Lung (tissue), 17 donors: ENCODE measurements at places on chromosomes 5 and 9.
A peak's percentile ranks its signal among the peaks of the same experiment; 100 is the strongest.

- no peak for DNase-seq
These were observed 16.4 kb upstream of the FST start for GRCh38 chr5:53463909-53464621.

DNA sequence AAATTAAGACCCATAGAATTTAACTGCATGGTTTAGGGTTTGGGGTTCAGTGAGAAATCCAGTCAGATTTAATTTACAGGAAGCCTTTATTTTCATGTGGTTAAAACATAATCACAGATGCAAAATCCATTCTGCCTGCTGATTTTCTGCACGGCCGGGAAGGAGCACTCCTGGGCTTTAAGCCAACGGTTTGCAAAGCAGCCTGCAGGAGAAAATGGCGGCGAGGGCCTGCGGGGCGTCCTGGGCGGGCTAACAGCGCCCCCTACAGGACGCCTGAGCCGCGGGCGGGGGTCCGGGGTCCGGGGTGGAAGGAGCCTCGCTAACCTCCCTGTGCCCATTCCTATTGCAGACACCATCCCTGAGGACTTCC, 47.6 kb downstream of the THBS4 start:
- DNase-seq = peak; percentile 90

GRCh38 chr5:91556-92263, at the start of gene PLEKHG4B:
Gene PLEKHG4B (plus strand): TSS chr5:92168. CDS start chr5:92232, 64 bp downstream.
- DNase-seq = peak; percentile 79

GRCh38 chr9:121366611-121367192, 3.3 kb downstream of the STOM start:
- no peak for DNase-seq

GRCh38 chr5:149210225-149210624, 61.4 kb upstream of the AFAP1L1 start:
- no peak for DNase-seq

DNA sequence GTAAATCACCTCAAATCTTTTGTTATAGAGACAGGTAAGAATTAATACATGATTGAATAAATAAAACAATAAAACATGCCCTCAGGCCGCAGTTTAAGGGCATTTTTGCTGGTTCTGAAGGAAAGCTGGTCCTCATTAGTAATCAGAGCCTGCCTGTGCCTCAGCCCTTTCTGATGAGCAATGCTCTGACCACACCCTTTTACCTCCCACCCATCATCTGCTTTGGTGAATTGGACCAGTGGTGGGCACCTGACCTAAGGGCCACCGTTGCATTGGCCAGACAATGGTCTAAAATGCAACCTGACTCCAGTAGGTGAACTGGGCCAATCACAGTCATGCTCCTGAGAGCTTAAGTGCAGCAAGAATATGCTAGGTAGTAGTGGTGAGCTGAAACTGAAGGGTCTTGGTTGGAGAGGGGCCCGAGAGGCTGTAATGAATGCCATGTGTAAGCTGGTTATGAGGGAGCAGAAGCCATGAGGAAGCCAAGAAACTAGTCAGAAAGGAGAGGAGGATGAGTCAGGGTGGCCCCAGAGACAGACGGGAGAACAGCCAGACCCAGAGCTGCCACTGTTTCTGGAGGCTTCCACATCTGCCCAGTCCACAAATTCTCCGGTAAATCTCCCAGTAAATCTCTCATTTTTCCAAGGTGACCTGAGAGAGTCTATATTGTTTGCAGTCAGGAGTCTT, 45.5 kb upstream of the ZSWIM6 start:
- DNase-seq = no peak

DNA sequence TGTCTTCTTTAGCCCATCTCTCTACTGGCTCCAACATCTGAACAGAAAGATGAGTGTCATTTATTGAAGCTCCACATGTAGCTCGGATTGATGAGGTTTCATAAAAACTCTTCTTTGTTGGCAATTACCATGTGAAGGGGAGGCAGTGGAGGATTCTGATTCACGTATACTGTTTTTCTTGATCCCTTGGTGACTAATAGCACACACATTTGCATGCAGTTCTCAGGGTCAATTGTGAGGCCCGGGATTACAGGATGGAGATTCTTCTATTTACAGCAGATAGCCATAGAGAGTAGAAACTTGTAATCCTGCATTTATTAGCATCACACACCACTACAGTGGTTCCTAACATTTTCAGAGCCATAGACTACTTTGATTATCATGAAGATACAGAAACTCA, 133.2 kb upstream of the MARCHF11 start:
- no peak for DNase-seq

DNA sequence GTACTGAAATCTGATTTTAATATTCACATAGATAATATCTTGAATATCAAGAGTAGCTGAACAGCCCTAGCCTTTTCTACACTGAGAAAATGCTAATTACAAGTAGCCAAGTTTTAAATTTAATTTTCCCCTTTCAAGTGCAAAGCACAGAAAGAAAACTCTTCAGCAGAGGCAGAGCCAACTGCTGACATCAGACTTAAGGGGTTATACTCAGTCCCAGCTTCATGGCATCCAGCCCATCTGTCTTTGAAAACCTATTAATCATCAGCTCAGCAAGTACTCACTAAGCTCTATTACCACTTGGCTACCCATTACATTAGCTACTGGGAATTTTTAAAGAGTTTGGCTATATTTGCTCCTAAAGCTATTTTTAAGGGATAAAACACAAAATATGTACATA, 220.5 kb downstream of the SLC12A2 start:
- DNase-seq = peak; percentile 77

- peak; percentile 45 for DNase-seq
These were observed 482 bp downstream of the CD14 start for GRCh38 chr5:140632366-140633020.

GRCh38 chr9:27022920-27023319, 17.4 kb upstream of the LRRC19 start:
- no peak for DNase-seq

DNA sequence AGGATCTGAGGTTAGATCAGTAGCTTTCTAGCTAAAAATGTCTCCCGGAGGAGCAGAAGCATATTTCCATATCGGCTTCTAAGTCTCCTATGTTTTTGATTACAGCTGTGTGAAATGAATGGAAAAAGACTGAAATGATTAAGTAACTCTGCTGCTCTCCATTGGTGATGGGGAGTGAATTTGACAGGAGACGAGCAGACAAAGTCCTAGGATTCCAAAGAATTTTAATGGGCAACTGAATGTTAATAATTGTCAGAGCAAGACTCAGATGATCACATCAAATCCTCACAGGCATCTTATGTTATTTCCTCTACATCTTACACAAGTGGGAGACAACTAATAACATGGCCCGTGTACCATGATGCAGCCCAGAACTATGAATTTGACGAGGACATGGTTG, 66.8 kb downstream of the LIX1 start:
- DNase-seq = no peak
